ENCODE measurements at places on chromosomes 1 and 21.

GRCh38 chr1:6163191-6163972, 16.7 kb downstream of the CHD5 start:
- DNase-seq, result no peak

DNA sequence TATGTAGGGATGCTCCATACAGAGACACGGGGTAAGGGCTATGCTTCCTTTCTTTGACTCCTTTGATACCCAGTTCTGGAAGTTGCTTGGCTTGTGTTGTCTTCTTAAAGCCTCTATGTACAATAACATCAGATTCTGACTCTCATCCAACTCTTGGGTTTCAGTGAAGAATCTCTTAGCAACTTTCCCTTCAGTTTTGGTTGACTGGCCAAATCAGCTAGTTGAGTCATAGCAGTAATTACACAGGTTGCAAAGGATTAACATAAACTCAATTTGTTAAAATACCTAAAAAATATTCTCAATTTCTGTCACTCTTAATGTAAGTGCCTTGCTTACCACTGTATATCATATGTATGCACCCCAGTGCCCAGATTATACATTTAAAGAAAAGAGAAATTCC, 9.2 kb downstream of the CD1E start:
- DNase-seq, result no peak

- DNase-seq, result no peak
These were observed 5.9 kb downstream of the USP24 start for GRCh38 chr1:55209247-55209646.

- no peak for DNase-seq
These were observed 567.5 kb downstream of the PLA2G4A start for GRCh38 chr1:187396226-187396625.

GRCh38 chr1:1760345-1760650, 18.0 kb downstream of the NADK start:
- no peak for DNase-seq

- DNase-seq, result no peak
These were observed 125.4 kb downstream of the TBX15 start for GRCh38 chr1:118862755-118863154.

- peak; percentile 77 for DNase-seq
These were observed 37.8 kb upstream of the BMP8A start for GRCh38 chr1:39453603-39454002.

- DNase-seq, result peak; percentile 77
These were observed 216.0 kb downstream of the DYRK1A start for GRCh38 chr21:37582590-37582989.

DNA sequence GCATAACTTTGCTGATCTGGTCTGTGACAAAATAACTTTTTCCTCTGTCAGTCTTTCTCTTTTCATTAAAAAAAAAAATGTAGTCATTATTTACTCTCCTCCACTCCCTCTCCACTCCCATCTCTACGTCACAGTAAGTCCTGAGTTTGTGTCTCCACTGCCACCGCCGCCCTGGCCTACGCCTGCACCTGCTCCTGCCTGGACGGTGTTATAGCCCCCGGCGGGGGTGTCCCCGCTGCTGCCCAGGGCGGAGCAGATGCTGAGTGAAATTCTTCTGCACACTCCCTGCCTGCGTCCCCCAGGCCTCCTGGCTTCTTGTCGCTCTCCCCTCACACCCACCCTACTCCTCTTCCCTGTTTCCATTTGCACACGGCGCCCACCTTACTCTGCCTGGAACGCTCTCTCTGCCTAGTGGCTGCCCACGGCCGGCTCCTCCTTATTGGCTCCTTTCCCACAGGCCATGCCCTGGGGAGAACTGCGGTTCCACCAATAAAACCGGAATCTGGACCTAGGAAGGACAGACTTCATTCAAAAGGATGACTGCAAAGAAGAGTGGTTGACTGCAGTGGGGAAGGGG, 55.2 kb upstream of the C1orf174 start:
- DNase-seq, result no peak

GRCh38 chr1:243325305-243325890, 69.6 kb downstream of the SDCCAG8 start:
- DNase-seq, result peak; percentile 86

- peak; percentile 82 for DNase-seq
These were observed 38.4 kb upstream of the RBM34 start for GRCh38 chr1:235199441-235199840.

DNA sequence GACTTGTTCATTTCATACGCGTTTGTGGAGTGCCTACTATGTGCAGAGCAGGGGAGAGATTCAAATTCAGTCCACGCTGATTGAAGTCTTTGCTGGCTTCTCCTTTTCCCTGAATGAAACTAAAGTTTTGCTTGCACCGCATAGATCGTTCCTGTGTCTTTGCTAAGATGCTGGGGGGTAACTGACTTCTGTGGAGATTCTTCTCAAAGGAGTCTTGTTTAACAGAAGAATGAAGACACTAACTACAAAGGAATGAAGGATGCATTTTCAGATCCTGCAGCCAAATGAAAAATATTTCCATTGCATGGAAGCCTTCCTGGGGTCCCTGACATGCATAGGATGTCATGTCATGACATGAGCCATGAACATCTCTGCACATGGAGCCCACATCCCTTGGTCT, 26.9 kb upstream of the H6PD start:
- DNase-seq, result no peak

DNA sequence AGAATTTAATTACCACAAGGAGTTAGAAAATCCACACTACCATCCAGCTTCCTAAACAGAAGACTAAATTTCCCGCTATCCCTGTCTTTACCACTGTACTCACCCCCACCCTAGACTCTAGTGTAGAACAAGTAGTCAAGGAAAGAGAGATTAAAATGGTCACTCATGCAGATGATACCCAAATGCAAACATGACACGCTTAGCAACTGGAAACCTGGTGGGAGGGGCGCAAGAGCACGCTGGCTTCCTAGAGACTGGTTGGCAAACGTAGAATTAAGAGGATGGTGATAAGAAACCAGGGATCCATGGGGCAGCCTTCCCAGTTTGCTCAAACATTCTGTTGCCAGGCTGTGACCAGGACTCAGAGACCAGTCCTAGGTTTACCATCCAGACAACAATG, 9.9 kb upstream of the LDLRAD1 start:
- DNase-seq, result no peak

DNA sequence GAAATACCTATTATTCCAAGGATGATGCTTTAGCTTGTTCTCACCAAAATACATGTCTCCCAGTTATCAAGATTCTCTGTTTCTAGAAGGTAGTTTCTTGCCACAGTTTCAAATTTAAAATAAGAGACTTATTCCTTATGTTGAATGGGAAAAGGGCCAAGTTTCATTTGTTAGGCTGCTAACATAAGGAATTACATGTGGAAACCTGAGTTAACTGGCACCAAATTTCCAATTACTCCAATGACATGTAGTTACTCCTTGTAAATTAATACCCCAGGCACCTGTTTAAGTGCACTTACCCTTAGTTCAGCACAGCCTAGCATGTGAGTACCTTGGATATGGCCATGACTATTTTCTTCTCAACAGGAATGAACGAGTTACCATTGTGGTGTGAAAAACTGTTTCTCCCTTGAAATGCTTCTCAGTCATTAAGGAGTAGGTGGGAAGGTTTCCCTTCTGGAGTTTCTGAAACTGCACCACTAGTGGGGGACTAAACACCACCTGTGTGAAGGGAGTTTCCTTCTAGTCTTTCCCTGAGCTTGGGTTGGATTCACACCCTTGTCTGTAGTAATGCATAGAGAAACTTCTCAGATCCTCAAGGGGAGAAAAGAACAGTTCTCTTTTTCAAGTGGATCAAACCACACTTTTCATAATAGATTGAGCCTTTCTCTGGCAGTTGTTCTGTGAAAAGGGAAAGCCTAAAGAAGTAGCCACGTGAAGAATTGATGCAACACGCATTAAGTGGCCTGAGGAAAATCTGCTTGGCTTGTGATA, 32.3 kb upstream of the LRRC8C start:
- DNase-seq, result no peak

GRCh38 chr1:60998786-60999185, 83.6 kb upstream of the NFIA start:
- no peak for DNase-seq

GRCh38 chr1:111512931-111513330, 9.5 kb upstream of the ADORA3 start:
- DNase-seq, result no peak

GRCh38 chr1:60861961-60862567, 220.3 kb upstream of the NFIA start:
- no peak for DNase-seq

GRCh38 chr1:94160811-94161210, 39.9 kb upstream of the ABCA4 start:
- peak; percentile 57 for DNase-seq

DNA sequence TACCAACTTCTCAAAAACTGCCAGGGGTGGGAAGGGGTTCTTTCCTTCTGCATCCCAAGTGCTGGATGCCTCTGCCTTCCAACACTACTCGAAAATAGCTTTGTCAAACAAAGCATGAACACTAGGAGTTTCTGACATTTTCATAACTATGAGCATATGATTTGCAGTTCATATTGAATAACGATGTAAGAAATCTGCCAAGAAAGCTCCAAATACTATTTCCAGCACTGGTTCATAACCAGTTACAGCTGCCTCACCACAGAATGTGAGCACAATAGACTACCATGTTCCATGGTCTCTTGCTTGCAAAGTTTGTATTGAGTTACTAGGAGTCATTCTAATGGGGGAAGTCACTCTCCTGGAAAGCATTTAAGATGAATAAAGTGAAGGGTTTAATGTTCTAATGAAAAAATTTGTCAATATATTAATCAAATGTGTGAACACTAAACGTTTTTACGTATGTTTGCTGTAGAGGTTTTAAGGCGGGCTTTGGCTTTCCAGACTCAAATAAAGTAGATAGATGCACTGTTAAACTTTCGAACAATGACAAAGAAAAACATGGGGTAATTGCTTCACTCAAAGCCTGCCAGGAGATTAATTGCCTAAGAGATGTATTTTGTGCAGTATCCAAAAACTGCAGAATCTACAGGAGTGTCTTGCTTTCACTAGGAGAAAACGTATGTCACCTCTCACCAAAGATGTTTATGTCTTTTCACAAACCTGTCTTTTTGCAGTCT, 78.6 kb upstream of the UBE2U start:
- DNase-seq, result peak; percentile 34

GRCh38 chr1:182446033-182446669, 3.8 kb upstream of the RGSL1 start:
- DNase-seq, result peak; percentile 64

DNA sequence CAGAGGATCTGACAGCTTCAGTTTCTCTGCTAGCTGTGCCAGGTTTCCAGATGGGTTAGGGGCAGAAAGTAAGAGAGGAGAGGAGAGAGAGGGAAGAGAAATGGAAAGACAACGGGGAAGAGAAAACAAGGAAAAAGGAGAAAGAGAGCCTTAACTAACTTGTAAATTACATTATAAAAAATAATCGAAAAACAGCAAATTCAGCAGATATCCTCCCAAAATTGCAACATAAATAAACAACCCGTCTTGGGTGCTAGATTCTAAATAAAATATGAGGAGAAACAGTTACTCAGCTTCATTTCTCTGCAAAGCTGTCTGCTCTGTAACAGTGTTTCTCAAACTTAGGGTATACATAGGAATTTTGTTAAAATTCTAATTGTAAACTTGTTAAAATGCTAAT, 29.2 kb downstream of the SEC16B start:
- DNase-seq, result no peak

Data from fibroblast of the aortic adventitia (primary cell).